Activated CD8-positive, alpha-beta memory T cell treated with anti-CD3 and anti-CD28 coated beads, Interleukin-2, amount 50 U/mL, for 4 hours (primary cell): ENCODE measurements at places on chromosomes 2 and 18.

- DNase-seq, result peak; percentile 54
Measured at GRCh38 chr18:3624935-3625741, 175.2 kb downstream of the TGIF1 start.

- no peak for DNase-seq
Measured at GRCh38 chr2:28747714-28748113, 3.9 kb upstream of the PPP1CB start.

DNA sequence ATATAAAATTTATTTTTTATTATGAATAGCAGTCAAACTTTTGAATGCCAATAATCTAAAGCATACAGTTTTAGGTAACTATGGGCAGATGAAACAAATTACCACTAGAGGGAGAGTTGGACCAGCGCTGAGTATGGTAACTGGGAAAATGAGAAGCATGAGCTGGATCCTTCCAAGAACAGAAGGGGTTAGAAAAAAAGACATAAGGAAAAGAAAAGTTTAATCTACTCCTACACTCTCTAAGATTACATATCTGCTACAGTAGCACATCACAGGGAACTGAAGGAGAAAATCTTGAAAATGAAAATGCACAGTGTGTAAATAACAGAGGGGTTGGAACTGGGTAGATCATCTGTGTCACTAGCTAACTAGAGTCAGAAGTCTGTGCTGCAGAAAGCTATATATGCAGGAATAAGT lies 15.5 kb downstream of the REG3G start:
- DNase-seq, result no peak

- DNase-seq, result no peak
Measured at GRCh38 chr2:176575237-176575744, 306.0 kb downstream of the MTX2 start.

GRCh38 chr2:224442071-224442967 lies 40.4 kb upstream of the FAM124B start:
- no peak for DNase-seq

GRCh38 chr18:36398419-36398818 lies 100.9 kb downstream of the FHOD3 start:
- no peak for DNase-seq

GRCh38 chr18:37346048-37346447 lies 219.6 kb downstream of the CELF4 start:
- no peak for DNase-seq

GRCh38 chr2:206230060-206230762 lies 44.3 kb upstream of the ZDBF2 start:
- DNase-seq, result no peak

DNA sequence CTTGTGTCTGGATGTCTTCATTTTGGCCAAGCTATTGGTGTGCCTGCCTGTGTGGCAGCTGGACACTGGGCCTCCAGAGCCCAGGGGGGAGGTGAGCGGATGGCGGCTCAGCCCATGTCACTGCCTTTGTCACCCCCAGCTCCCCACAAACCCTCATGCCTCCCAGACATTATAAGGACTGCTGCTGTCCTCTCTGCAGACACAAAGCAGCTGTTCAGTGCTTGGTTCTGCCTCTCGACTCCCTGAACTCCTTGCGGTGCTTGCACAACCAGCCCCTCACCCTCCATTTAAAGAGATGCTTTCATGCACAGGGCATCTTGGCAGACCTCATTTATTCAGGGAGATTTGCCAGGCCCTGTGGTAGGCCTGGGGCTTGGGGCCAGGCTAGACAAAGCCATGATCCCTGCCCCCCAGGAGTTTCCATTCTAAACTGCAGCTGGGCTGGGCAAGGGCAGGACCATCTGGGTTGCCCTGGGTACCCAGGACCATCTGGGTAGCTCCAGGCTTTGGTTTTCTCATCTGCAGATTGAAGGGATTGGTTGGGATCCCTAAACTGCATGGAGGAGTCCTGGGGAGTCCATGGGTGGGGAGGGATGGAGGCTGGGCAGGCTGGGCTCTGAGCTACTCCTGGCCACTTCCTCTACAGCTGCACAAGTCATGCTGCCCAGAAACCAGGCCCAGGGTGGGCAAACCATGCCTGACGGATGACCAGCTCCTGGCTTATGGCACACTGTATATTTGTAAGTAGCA lies 168.5 kb downstream of the CELF4 start:
- no peak for DNase-seq

GRCh38 chr2:199989822-199990221 lies 34.4 kb downstream of the MAIP1 start:
- DNase-seq, result no peak

DNA sequence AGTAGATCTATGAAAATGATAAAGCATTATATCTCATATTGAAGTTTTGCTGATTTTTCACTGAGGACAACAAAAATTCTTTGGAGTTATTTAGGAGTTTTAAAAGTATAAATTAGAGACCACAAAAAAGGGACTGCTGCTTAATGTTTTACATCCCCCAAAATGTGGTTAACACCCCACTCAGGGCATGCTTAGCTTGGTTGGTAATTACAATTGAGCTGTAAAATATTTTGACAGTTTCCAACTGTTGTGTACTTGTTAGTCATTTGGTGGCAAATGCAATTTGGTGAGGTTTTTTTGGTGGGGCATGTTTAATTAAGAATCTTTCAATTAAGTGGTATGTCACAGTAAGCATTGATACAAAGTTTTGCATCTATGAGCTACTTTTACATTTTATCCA lies 137.3 kb upstream of the OTX1 start:
- DNase-seq, result no peak

DNA sequence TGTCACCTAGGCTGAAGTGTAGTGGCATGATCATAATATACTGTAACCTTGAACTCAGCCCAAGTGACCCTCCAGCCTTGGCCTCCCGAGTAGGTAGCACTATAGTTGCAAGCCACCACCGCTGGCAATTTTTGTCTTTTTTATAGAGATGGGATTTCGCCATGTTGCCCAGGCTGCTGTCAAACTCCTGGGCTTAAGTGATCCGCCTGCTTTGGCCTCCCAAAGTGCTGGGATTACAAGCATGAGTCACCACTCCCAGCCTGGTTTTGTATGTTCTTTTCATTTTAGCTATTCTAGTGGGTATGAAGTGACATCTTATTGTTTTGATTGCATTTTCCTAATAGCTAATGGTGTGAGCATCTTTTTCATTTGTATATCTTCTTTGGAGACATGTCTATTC lies 11.3 kb upstream of the EXOC6B start:
- no peak for DNase-seq

GRCh38 chr18:44927127-44927849 lies 246.6 kb downstream of the SETBP1 start:
- DNase-seq, result no peak

DNA sequence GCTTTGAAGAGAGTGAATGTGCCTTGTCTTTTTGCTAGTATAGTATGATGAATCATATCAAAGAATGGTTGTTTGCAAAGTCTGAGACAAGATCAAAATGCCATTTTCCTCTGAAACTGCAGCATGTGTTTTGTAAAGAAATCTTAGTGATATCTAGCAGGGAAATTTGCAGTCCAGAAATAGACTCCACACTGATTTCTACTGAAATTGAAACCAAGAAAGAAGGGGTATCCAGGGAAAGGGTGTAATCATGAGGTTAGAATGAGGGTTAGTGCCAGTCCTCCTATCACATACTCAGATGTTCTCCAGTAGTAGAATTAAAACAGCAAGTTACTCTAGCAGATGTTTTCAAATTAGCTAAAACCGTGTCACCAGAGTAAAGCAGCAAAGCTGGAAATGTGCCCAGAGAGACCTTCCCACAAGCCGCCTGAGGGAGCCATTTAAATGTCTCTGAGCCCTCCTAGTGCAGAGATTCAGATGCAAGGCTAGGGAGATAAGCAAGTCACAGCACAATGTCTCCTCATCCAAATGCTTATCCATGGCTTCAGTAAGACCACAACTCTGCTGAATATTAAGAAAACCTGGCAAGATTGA lies 4.9 kb downstream of the DLGAP1 start:
- no peak for DNase-seq

DNA sequence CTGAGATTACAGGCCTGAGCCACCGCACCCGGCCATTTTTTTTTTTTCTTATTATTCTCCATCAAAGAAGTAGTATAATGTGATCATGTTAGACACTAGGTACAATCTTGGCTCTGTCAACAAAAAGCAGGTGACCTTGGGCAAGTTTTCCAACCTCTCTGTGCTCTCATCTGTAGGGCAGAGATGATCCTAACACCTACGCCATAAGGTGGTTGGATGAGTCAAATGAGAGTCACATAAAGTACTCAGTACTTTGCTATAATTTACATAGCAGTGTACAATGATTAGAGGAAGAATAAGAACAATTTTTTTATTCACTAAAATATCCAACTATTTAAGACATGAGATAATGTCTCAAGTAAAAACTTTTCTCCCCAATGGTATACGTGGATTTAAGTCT lies 128.6 kb downstream of the TGIF1 start:
- no peak for DNase-seq
